ENCODE measurements at places on chromosomes 1 and 21.

DNA sequence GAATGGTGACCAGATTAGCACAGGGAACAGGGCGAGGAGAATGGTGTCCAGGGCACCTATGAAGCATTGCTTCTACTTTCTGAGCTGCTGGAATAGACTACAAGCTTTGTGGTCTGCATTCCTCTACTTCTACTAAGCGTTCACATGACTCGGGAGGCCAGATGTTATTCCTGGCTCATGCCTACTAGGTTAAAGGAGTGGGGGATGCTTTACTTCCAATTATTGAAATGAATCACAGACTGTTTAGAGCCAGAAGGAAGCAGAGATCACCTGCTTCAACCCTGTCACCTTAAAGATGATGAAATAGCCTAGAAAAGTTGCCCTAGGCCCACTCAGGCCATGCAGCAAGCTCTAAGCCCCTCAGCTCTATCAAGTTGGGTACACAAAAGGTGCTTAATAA is 633.5 kb downstream of the KIF26B start:
- no peak for DNase-seq

- no peak for DNase-seq
Measured at GRCh38 chr1:67433837-67434236, 3.6 kb upstream of the SERBP1 start.

DNA sequence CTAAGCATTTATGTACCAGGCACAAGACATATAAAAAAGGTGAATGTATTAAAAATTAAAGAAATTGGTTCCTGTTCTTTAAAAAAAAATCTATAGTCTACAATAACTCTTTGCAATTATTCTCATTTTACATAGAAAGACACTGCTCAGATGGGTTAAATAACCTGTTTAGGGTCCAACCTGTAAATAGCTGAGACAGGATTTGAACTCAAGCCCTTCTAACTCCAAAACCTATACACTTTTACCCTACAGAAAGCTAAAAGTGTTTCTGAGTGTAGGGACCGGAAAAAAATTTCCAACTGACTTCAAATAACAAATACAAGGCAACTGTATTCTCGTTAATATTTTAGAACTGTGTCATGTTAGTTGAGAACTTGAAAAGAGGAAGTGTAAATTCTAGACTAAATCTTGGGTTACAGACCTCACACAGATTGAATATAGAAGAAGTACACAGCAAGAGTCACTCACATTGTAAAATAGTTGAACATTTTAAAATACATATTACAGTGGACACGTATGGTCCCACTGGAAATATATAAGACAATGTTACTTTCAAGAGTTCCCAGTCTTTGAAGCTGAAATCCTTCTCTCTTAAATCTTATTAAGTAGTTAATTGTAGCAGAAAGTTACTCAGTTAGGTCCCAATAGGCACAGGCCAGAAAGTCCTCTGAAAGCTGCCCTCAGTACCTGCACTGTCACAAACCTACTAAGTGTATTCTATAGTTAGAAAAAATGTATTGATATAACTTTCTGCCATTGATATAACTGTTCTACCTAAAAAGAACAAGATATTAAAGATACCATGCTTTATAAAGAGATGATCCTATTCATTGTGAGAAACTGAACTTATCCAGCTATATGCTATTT is 7.3 kb downstream of the EDEM3 start:
- DNase-seq = no peak

GRCh38 chr1:36322786-36323635 is 434 bp downstream of the EVA1B start:
- DNase-seq = no peak

- no peak for DNase-seq
Measured at GRCh38 chr1:14800014-14800413, 201.5 kb downstream of the KAZN start.

Measured in left colon (tissue), 2 donors.